SK-N-MC (cell line): ENCODE measurements at places on chromosomes 7 and 10.

- DNase-seq, result no peak
Observed at GRCh38 chr10:128867819-128868218, 599.2 kb upstream of the MGMT start.

GRCh38 chr7:50505553-50506210 lies 55.5 kb upstream of the FIGNL1 start:
- DNase-seq, result no peak

DNA sequence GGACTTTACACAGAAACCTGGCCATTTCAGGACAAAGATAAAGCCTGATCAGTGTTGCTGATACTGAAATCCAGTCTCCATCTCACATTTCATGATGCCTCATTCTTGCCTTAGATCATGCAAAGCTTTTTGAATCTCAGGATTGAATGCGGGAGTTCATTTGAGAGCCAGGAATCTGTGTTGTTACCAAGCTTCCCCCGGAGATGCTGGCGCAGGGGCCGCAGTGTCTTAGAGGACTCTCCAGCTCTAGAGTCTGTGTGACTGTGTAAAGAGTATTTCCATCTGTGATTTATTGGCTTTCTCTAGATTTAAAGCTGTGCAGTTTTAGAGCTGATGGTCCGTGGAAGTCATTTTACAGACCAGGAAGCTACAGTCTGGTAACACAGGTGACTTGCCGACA lies 32.0 kb downstream of the LMTK2 start:
- DNase-seq, result no peak

DNA sequence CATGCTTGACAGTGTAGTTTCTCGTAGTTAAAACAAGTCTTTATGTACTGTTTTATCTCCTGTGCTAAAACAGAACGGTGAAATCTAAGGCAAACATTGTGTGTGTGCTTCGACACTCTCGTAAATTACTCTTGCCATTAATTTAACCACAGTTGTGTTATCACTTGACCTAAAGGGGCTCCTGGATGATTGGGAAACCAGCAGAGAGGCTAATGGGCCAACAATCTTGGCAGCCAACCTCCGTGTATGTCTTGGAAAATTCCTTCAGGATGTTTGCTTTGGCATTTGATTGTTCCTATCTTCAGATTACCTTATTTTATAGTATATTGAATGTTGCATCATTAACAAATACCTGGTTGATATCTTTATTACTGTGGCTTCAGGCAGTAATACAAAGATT lies 409.5 kb downstream of the SDK1 start:
- no peak for DNase-seq

DNA sequence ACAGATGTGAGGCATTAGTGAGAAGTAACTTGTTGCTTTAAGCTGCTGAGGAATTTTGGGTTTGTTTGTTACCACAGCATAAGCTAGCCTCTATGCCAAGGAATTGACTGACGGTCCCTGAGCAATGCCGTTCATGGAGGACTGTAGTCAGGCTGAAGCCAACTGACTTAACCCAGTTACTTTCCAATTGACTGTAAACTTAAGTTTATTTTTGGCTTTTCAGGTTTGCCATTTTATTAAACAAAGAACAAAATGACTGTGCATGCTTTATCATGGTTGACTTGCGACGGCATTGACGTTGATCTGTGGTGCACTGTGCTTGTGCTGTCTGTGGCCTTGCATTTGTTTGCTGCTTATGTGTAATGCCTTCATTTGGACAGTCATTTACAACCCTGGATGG lies 53.5 kb downstream of the DNAJB9 start:
- no peak for DNase-seq

DNA sequence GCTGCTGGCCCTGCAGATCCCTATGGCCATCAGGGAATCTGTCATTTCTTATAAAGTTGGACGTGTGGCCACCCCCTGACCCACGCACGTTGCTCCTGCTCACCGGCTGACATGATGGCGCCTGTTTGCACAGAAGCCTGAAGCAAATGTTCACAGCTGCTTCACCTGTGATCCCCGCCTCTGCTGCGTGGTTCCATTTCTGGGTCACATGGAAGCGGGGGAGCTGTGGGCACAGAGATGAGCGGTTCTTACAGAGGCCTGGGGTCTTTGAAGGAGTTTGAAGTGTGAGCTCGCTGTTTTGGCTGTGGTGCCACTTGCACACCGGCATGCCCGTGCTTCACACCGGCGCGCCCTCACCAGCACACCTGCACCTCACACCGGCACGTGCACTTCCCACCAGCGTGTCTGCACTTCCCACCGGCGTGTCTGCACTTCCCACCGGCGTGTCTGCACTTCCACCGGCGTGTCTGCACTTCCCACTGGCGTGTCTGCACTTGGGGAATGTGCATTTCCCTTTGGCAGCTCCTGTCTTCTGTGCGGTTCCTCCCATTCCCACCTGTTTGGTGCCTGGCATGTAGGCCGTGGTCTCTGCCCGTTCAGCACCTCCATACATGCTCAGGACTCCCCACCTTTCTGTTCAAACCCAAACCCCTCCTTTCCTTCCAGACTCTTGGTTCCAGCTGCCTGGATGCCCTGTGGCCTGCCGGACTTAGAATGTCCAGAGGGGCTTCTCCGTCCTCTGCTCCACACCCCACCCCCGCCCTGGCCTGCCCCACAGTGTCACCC lies 86.7 kb downstream of the INPP5A start:
- DNase-seq, result no peak

GRCh38 chr7:105885387-105886111 lies 9.2 kb upstream of the ATXN7L1 start:
- DNase-seq, result peak; percentile 67

- DNase-seq, result no peak
Observed at GRCh38 chr10:86355571-86356038, 11.0 kb downstream of the GRID1 start.

DNA sequence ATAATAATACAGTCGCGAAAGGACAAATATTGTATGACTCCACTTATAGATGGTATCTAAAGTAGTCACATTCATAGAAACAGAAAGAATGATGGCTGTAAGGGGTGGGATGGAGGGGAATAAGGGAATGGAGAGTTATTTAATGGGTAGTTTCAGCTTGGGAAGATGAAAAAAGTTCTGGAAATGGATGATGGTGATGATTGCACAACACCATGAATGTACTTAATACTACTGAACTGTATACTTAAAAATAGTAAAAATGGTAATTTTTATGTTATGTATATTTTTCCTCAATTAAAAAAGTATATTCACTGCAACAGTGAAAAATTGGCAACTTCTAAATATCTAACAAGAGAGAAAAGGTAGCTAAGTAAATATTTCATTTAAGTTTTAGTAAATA lies 265.8 kb downstream of the EXOC4 start:
- DNase-seq, result no peak

GRCh38 chr7:55575098-55575497 lies 2.8 kb upstream of the VOPP1 start:
- no peak for DNase-seq

DNA sequence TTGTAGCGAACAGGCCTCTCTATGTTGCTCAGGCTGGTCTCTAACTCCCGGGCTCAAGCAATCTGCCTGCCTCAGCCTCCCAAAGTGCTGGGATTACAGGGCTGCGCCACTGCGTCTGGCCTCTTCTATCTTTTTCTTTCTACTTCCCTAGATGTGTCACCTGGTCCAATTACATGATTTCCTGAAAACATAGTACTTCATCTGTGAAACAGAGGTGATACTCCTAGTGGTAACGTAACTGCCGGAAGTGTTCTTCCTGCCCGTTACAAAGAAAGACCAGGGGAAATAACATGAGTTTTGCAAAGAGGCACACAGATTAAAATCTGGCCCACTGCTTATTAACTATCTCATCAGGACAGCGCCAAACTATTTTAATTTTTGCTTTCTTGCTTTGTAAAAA lies 18.4 kb upstream of the HGF start:
- no peak for DNase-seq

- no peak for DNase-seq
Observed at GRCh38 chr7:91357379-91357778, 93.1 kb downstream of the FZD1 start.

DNA sequence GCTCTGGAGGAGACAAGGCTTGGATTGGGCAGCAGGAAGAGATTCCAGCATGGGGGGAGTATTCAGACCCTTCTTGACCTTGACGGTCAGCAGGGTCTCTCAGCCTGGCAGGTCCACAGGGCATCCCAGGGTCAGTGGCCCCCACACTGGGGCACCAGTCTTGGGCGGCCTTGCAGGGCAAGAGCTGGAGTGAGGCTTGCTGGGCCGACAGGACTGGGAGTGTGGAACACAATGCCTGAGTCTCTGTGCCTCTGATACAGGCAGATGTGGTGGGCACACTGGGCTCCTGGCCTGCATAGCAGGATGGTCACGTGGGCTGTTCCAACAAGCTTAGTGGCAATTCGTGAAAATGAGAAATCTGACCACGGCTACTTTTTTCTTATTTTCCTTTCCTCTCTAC lies 229.7 kb downstream of the TCERG1L start:
- DNase-seq, result no peak

- DNase-seq, result no peak
Observed at GRCh38 chr10:77687621-77688020, 50.0 kb upstream of the KCNMA1 start.

DNA sequence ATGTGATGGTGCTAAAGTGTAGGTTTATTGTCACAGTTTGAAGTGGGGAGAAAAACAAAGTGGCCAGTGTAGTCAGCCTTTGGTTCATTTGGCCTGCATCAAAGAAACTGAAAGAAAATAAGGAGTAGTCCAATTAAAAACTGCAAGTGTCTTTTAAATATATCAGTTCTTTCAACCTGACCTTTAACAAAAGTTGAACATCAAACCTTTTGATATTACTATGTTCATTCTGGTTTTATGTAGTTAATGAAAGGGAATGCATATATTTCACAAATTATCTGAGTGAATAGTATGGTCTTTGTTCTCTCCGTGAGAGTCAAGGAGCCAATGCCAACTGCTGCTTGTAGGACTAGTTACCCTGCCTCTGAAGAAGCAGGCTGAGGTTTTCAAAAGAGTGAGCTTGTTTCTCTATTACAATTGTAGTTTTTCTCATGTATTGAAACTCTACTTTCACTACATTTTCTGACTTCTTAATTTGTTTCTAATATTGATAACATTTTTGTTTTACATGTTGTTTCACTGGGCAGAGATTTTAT lies 1160.8 kb upstream of the LRRTM3 start:
- DNase-seq, result no peak

DNA sequence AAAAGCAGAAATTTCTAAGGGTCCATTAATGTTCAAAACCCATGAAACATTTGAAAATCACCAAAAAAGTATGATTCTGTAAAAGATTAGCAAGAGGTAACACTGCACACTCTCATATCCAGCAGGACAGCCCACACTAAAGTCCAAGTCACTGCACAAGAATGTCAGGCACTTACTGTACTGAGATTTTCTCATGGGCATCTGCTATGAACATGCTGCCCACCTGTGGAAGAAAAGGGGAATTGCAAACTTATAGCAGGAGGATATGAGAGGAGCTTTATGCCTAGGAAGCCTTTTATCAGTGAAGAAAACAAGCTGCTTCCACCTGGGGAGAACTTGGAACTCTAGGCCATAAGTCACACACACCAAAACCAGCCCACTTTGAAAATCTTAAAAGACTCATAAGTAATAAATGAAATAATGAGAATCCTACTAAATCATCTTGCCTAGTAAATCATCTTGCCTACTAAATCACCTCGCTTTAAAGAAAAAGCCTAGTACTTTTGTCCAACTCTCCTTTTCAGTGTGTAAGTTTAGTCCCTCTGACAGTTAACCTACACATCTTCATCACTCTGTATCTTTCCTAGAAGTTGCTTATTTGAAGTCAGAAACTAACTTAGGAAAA lies 46.1 kb downstream of the ARMH3 start:
- DNase-seq, result no peak

GRCh38 chr7:77631820-77632219 lies 64.4 kb upstream of the RSBN1L start:
- no peak for DNase-seq

DNA sequence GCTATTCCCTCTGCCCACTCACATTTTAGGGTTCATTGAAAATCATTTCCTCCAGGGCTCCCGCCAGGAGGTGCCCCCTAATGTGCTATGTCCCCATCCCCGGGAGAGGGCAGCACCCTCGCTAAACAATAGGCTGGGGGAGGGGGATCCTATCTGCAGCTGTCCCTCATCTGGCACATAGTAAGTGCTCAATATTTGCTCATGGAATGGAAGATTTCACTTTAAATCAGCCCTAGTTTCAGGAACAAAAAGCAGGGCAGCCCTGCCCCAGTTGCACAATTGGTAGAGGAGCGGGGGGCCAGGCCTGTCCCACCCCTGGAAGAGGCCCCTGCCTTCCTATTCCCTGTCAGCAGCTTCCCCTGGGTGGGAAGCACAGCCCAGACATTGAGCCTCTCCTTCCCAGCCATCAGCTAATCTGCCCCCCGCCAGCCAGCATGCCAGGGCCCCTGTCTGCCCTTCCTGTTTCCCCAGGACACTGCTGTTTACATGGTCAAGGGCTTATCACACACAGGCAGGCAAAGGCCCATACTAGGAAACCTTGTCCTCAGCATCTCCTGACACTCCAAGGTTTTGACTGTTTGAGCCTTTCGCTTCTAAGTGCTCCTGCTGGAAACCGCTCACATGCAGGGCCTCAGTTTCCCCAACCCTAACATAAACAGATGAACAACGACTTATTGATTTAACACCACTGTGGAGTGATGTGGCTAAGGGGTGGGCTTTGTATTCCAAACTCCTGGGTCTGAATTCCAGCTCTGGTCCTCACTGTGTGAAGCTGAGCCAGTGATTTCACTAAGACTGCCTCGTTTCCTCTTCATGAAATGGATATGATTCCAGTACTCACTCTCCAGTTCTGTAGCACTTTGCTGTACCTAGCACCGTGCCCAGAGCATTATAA lies 130.7 kb upstream of the ZMIZ1 start:
- no peak for DNase-seq

DNA sequence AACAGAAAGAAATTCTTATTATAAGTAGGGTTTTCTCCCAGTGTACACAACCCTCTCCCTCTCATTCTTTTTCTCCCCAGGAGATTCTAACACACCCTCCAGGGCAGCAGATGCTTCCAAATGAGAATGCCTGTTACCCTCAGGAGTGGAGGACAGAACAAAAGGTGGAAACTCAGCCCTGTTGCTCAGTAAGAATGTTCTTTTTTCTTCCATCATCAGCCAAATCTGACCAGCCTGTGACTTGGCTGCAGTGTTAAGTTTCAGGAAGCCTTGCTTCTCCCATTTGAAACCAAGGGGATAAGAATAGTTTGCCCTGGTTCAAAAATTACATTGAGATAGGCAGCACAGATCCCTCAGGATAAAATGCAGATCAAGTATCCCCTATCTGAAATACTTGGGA lies 77.5 kb upstream of the EEPD1 start:
- DNase-seq, result no peak

GRCh38 chr10:14560274-14560673 lies 214.4 kb downstream of the FAM107B start:
- no peak for DNase-seq

GRCh38 chr10:132056663-132057062 lies 9.1 kb upstream of the JAKMIP3 start:
- no peak for DNase-seq

DNA sequence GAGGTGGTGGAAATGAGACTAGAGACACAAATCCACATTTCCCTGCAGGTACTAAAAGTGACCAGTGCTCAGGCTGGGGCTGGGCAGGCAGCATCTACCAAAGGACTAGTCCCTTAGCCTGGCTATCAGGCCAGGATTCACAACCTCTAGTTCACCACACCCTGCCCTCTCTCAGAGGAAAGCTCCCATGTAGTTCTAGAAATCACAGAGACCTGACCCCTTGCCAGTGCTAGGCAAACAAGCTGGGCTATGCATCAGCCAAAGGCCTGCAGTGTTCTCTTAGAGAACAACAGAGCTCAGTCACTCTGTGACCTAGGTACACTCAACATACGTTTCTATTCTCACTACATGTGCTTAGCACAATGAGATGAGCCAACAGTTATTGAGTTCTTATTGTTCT lies 26.7 kb upstream of the LRRC4 start:
- DNase-seq, result no peak

- DNase-seq, result no peak
Observed at GRCh38 chr7:137772748-137773147, 74.0 kb downstream of the DGKI start.
